A549 treated with Hydrocortisone at 1 μM for 4 hours (cell line): ENCODE measurements at places on chromosomes 1 and 21. TPM values are rescaled to one million over a fixed set of nuclear protein-coding genes. Genes with fewer than 3 reads are reported as not detected.

The VWA5B1 gene
- total RNA-seq: not detected in 5 replicates

The PROX1 gene
- 0.02 to 0.07 TPM (median 0.03 TPM) in 5 replicates for total RNA-seq

The FMO3 gene
- not detected in 5 replicates for total RNA-seq

The COL11A1 gene
- total RNA-seq: 1.1 to 3.0 TPM (median 2.6 TPM) in 5 replicates

The SPRR2E gene
- not detected in 5 replicates for total RNA-seq

The TBX19 gene
- total RNA-seq: 0.60 to 0.79 TPM (median 0.75 TPM) in 5 replicates

The LCK gene
- 0.03 TPM in 1 of 5 replicates, not detected in the others for total RNA-seq

The NEXN gene
- total RNA-seq: 5.6 to 11.7 TPM (median 6.4 TPM) in 5 replicates

The TNN gene
- total RNA-seq: not detected in 5 replicates

The SLAMF6 gene
- not detected in 5 replicates for total RNA-seq

The C1QC gene
- total RNA-seq: not detected in 5 replicates

The NUF2 gene
- 23.1 to 31.5 TPM (median 26.3 TPM) in 5 replicates for total RNA-seq

The ANXA9 gene
- 0.70 to 1.1 TPM (median 0.84 TPM) in 5 replicates for total RNA-seq
